ENCODE measurements at places on chromosomes 12 and 14.

- no peak for DNase-seq
- no peak overlapping the region for H3K27ac ChIP-seq
- H3K36me3 ChIP-seq = peaks cover 31% of the 10 kb centered on the region
- H3K4me3 ChIP-seq = no peak overlapping the region
- no peaks in the 10 kb centered on the region for H3K27me3 ChIP-seq
Measured at GRCh38 chr12:66321435-66321834, 19.1 kb downstream of the HELB start.

DNA sequence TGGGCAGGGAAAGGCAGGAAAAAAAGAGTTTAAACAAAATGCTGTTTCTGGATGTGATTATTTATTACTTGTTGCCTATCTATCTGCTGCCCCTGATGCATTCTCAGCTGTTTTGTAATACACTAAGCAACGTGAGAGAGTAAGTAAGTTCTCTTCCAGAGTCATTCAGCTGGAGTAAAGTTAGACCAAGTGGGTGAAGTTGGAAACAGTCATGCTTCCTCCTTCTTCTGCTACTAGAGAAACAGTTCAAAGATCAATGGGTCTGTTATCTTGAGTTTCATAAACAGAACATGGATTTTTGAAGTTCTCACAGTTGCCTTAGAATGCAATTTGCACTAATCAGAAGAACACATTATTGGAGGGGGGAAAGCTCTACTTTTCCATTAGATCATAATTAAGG, 279.3 kb downstream of the EGLN3 start:
- no peaks in the 10 kb centered on the region for H3K36me3 ChIP-seq
- no peaks in the 10 kb centered on the region for H3K4me1 ChIP-seq
- H3K4me3 ChIP-seq = no peak overlapping the region
- H3K27me3 ChIP-seq = no peaks in the 10 kb centered on the region
- DNase-seq = no peak

GRCh38 chr12:104181313-104181712, 34.3 kb upstream of the TXNRD1 start:
- no peak overlapping the region for H3K27ac ChIP-seq
- peaks cover 6% of the 10 kb centered on the region for H3K27me3 ChIP-seq
- peaks cover 3% of the 10 kb centered on the region for H3K36me3 ChIP-seq

- H3K36me3 ChIP-seq = peaks cover 25% of the 10 kb centered on the region
- no peaks in the 10 kb centered on the region for H3K27me3 ChIP-seq
- no peak overlapping the region for H3K27ac ChIP-seq
- no peak overlapping the region for H3K4me3 ChIP-seq
- DNase-seq = no peak
Measured at GRCh38 chr14:54478636-54479215, 10.1 kb downstream of the GMFB start.

GRCh38 chr14:92409043-92409442, 86.1 kb downstream of the SLC24A4 start:
- no peak overlapping the region for H3K27ac ChIP-seq
- peaks cover 7% of the 10 kb centered on the region for H3K36me3 ChIP-seq
- no peak for DNase-seq
- peaks cover 12% of the 10 kb centered on the region for H3K27me3 ChIP-seq
- H3K4me3 ChIP-seq = no peak overlapping the region
- H3K4me1 ChIP-seq = peaks cover 2% of the 10 kb centered on the region

DNA sequence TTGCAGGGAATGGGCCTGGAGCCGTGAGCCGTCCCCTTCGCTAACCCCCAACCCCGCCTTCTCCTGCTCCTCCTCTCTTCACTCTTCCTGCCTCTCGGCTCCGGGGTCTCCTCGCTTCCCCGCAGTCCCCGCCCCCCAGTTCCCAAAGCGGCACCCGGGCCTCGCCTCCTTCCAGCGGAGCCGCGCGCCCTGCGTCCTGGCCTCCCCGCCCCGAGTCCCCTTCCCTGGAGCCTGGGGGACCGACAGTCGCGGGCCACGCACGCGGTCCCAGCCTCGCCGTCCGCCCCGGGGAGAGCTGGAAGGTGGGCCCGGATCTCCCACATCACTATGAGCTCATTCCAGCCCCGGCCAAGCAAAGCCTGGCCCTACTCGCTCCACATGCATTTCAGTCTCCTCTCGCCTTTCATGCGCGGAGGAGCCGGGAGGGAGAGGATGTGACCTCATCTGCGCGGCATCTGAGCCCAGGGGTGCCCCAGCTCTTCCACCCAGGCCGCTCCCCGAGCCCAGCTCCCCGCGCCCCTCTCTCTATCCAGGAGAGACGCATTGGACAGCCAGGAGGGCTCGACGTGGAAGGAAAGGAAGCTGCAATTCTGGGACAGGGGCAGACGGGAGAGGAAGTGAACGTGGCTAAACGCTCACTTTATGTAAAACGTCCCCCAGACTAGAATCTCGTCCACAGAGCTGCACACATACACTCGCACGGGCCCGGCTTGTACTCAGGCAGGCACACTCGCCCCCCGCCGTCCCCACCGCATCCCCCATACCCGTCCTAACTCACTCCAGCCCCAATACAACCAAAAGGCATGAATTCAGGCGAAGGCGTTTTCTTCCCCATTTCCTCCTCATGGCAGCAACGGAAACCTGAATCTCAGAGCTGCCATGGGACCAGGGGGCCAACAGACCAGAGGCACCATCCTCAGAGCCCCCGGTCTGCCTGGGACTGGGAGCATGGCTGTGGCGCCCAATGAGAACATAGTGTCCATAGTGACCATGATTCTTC, 108.7 kb upstream of the CCND2 start:
- H3K27me3 ChIP-seq = no peaks in the 10 kb centered on the region
- H3K36me3 ChIP-seq = no peaks in the 10 kb centered on the region
- peak overlapping the region; percentile 97 for H3K27ac ChIP-seq
- peaks cover 36% of the 10 kb centered on the region for H3K4me1 ChIP-seq
- peak; percentile 42 for DNase-seq

- peaks cover 5% of the 10 kb centered on the region for H3K4me1 ChIP-seq
- H3K27me3 ChIP-seq = peaks cover 2% of the 10 kb centered on the region
- H3K27ac ChIP-seq = no peak overlapping the region
- no peak overlapping the region for H3K4me3 ChIP-seq
- no peak for DNase-seq
- peaks cover 2% of the 10 kb centered on the region for H3K36me3 ChIP-seq
Measured at GRCh38 chr14:39447175-39447661, 15.0 kb upstream of the FBXO33 start.

- no peaks in the 10 kb centered on the region for H3K4me1 ChIP-seq
- H3K4me3 ChIP-seq = no peak overlapping the region
- peaks cover 22% of the 10 kb centered on the region for H3K27me3 ChIP-seq
- no peak overlapping the region for H3K27ac ChIP-seq
- no peak for DNase-seq
- H3K36me3 ChIP-seq = no peaks in the 10 kb centered on the region
Measured at GRCh38 chr14:66005900-66006434, 480.2 kb upstream of the CCDC196 start.

DNA sequence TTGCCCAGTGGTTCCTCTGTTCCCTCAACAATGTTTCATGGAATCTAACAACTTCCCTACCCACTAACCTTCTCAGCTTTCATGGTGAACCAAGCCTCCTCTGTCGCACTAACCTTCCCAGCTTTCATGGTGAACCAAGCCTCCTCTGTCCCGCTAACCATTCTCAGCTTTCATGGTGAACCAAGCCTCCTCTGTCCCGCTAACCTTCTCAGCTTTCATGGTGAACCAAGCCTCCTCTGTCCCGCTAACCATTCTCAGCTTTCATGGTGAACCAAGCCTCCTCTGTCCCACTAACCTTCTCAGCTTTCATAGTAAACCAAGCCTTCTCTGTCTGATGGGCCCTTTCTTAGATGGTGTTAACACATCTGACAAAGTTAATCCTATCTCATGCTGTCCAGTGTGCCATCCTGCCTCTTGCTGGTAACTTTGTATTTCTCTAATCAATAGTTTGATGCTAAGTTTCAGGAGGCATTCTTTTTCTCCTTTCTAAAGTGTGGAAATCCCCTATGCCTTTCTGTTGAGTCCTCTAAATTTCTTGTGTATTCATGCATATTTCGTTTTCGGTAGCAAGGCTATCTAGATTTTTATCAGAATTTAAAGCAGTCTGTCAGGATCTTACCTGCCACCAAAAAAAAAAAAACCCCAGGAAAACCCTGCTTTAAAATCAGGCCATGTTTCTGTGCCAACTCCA, 26.8 kb upstream of the KCNK13 start:
- no peaks in the 10 kb centered on the region for H3K27me3 ChIP-seq
- H3K36me3 ChIP-seq = peaks cover 44% of the 10 kb centered on the region
- H3K27ac ChIP-seq = no peak overlapping the region
- no peak overlapping the region for H3K4me3 ChIP-seq
- H3K4me1 ChIP-seq = no peaks in the 10 kb centered on the region

DNA sequence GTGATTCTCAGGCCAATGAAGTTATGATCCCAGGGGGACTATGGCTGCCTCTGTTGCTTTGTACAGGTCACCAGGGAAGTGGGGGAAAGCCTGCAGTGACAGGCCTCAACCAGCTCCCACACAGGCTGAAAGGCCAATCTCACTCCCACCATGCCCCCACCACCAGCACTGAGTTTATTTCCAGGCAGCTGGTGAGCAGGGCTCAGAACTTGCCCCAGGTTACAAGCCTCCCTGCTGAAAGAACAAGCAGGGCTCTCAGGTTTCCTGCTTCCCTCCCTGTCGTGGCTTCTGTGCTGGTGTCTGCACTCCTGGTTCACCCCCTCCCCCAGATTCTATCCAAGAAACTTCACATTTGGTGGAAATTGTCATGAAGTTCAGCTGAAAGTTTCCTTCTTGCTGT, 260.3 kb downstream of the CCDC59 start:
- H3K4me1 ChIP-seq = no peaks in the 10 kb centered on the region
- no peak for DNase-seq
- H3K27ac ChIP-seq = no peak overlapping the region
- no peak overlapping the region for H3K4me3 ChIP-seq

GRCh38 chr12:108367436-108367835, 28.3 kb upstream of the CMKLR1 start:
- H3K4me3 ChIP-seq = no peak overlapping the region
- H3K4me1 ChIP-seq = peaks cover 7% of the 10 kb centered on the region
- H3K27me3 ChIP-seq = peaks cover 12% of the 10 kb centered on the region

DNA sequence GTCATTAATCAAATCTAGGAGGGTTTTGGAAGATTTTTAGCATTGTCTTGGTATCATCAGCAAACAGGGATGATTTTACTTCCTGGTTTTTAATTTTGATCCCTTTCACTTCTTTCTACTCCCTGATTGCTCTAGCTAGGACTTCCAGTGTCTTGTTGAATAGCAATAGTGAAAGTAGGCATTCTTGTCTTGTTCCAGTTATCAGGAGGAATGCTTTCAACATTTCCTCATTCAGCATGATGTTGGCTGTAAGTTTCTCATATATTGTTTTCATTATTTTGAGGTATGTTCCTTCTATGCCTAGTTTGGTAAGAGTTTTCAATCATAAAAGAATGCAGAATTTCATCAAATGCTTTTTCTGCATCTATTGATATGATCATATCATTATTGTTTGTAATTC, 244.2 kb upstream of the CLEC14A start:
- H3K4me3 ChIP-seq = no peak overlapping the region
- no peak for DNase-seq
- H3K36me3 ChIP-seq = no peaks in the 10 kb centered on the region
- H3K27ac ChIP-seq = no peak overlapping the region
- no peaks in the 10 kb centered on the region for H3K4me1 ChIP-seq

GRCh38 chr12:116665666-116666304, 72.1 kb downstream of the SPRING1 start:
- no peak overlapping the region for H3K27ac ChIP-seq
- no peak for DNase-seq
- no peaks in the 10 kb centered on the region for H3K36me3 ChIP-seq
- H3K27me3 ChIP-seq = peaks cover 6% of the 10 kb centered on the region
- H3K4me1 ChIP-seq = no peaks in the 10 kb centered on the region
- H3K4me3 ChIP-seq = no peak overlapping the region

DNA sequence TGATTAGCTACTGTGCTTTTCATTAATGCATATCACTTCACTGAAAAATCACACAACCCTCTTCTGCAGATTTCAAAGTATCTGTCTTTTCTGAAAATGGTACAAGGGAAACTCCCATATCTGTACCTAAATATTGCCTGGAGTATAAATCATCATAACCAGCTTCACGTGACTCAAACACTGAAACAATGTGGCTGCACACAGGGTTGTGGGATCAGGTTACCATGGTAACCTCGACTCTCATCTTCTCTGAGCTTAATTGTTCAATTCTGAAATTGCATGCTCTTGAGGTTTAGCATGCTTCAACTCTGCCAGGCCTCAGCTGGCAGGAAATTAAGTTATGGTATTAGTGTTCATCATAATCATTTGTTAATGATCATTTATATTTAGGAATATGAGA, 77.5 kb upstream of the CPSF6 start:
- H3K36me3 ChIP-seq = no peaks in the 10 kb centered on the region
- H3K4me3 ChIP-seq = no peak overlapping the region
- peak overlapping the region; percentile 8 for H3K27ac ChIP-seq
- H3K27me3 ChIP-seq = peaks cover 2% of the 10 kb centered on the region
- no peak for DNase-seq
- peaks cover 3% of the 10 kb centered on the region for H3K4me1 ChIP-seq

GRCh38 chr14:102694530-102695166, 82.6 kb upstream of the TRAF3 start:
- peak; percentile 73 for DNase-seq
- no peak overlapping the region for H3K4me3 ChIP-seq
- H3K36me3 ChIP-seq = no peaks in the 10 kb centered on the region
- H3K27ac ChIP-seq = no peak overlapping the region
- H3K27me3 ChIP-seq = no peaks in the 10 kb centered on the region

- no peaks in the 10 kb centered on the region for H3K27me3 ChIP-seq
- H3K4me3 ChIP-seq = no peak overlapping the region
- peak overlapping the region; percentile 62 for H3K27ac ChIP-seq
- peaks cover 4% of the 10 kb centered on the region for H3K36me3 ChIP-seq
- no peak for DNase-seq
Measured at GRCh38 chr14:57246933-57247657, 21.6 kb downstream of the EXOC5 start.

DNA sequence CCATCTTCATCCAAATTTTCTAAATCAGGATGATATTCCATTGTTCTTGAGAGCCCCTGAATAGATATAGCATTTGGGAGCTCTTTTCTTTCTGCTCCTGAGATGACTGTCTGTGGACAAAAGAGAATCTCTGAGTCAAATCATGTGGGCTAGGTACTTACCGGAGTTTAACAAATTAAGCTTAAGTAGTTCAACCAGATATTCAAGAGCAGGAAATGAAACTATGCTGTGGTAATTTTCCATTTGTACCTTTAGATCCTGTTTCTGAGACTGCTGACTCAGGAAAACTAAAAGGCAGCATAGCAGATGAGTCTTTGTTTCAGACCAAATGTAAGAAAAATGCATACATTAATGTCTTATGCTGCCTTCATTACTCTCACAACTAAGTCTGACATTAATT, at the start of gene CLEC7A:
Gene CLEC7A (minus strand): TSS at position 158 of the 400 bp plus-strand sequence. CDS start 117 bp downstream, at position 41.
- no peaks in the 10 kb centered on the region for H3K36me3 ChIP-seq
- DNase-seq = no peak
- peaks cover 12% of the 10 kb centered on the region for H3K4me1 ChIP-seq
